ENCODE measurements at places on chromosomes 16 and 17.

DNA sequence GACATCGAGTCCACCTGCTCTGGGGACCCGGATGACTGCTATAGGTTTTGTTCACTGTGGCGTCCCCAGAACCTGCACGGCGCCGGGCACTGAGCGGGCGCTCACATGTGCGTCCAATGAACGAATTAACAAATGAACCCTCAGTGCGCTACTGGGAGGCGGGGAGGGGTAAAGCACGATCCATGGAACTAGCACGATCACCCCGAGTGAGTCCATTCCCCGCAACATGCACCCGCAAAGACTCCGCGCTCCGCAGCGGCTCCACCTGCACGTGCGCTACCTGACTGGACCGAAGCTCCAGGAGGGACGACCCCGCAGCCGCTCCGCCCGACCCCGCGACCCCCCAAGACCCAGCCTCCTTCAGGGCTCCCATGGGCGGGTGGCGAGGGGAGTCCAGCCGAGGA, 491 bp downstream of the TRAP1 start:
- DNase-seq: no peak

DNA sequence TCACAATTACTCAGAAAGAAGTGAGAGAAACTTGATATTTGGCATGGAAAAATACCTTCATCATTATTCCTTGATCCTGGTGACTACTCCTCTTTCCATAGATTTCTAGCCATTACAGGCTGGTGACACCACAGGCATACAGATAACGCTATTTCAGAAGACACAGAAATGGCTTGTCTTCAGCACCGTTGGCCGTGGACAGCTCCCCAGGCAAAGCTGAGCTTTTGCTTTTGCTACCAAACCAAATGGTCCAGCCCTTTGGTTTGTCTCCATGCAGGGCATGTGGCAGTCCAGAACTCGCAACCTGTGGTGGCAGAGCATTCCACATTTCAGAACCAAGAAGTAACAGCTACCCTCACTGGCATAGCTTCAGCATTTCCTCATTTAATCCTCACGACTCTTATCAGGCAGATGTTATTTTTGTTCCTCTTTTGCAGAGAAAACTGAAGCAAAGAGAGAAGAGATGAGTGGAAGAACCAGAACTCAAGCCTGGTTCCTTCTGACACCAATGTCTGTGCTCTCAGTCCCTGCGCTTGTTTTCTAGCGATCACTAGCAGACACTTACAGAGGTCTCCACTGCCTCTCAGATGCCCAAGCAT, 55.5 kb downstream of the HS3ST4 start:
- no peak for DNase-seq

DNA sequence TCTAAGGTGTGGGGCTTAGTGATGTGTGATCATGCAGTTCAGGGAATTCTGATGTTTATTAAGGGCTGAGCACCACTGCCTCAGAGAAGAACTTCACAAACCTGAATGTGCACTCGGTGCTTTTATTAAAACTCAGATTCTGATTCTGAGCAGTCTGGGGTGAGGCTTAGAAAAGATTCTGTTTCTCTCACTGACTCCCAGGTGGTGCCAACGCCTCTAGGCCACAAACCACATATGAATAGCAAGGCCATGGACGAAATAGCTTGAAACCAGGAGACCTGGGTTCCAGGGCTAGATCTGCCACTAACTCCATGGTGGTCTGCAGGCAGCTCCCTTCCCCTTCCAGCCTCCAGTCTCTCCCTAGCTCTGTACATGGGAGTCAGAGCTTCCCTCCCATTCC, 169.1 kb downstream of the HS3ST3B1 start:
- no peak for DNase-seq

- DNase-seq: no peak
Measured at GRCh38 chr17:37761059-37761458, 16.2 kb upstream of the HNF1B start.

- no peak for DNase-seq
Measured at GRCh38 chr17:71217769-71218168, 903.1 kb upstream of the SOX9 start.

DNA sequence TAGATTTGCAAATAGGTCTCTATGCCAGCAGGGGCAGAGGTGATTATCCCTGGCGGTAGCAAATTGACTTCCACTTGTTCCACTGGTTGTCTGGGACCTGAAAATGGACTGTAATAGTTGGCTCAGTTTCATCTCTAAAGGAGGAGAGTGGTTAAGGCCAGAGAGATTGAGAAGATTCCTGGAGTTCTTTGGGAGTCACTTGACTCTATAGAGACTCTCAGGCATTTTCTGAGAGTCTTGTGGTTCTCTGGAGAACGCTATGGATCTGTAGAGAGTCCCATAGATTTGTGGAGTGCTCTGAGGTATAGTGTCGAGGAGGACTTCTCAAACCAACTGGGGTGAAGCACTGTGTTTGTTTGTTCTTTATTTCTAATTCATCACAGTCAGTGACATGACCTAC, 8.9 kb upstream of the PMP22 start:
- no peak for DNase-seq

DNA sequence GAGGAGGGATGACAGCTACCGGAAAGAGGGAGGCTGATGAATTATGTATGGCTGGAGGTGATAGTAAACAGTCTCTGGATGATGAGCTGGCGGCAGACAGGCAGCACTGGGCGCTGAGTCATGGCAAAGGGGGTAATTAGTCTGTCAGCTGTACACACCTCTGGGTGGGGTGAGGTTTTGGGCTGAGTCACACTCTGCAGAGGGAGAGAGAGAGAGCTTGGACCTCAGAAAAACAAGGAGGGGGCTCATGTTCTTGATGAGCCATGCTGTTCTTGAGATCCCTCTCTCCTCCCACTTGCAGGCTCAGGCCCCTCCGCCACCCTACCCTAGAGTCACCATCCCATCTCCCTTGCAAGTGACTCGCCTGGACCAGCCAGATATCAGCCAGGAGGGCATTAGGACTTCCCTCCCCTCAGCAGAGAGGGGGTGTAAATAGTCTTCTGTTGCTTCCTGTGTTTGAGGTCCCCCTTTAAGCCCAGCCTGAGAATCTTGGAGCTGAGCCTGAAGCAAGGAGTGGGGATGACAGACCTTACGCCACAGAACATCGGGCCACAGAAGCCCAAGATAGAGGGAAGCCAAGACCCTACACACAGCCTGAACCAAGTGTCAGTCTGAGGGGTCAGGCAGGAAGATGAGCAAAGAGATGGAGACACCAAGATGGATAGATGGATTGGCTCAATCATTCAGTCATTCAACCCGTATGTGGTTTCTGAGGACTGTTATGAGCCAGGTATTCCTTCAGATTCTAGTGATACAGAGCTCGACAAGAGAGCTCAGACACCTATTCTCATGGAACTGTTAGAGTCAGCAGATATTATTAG, 383.2 kb upstream of the CCL2 start:
- DNase-seq: no peak

DNA sequence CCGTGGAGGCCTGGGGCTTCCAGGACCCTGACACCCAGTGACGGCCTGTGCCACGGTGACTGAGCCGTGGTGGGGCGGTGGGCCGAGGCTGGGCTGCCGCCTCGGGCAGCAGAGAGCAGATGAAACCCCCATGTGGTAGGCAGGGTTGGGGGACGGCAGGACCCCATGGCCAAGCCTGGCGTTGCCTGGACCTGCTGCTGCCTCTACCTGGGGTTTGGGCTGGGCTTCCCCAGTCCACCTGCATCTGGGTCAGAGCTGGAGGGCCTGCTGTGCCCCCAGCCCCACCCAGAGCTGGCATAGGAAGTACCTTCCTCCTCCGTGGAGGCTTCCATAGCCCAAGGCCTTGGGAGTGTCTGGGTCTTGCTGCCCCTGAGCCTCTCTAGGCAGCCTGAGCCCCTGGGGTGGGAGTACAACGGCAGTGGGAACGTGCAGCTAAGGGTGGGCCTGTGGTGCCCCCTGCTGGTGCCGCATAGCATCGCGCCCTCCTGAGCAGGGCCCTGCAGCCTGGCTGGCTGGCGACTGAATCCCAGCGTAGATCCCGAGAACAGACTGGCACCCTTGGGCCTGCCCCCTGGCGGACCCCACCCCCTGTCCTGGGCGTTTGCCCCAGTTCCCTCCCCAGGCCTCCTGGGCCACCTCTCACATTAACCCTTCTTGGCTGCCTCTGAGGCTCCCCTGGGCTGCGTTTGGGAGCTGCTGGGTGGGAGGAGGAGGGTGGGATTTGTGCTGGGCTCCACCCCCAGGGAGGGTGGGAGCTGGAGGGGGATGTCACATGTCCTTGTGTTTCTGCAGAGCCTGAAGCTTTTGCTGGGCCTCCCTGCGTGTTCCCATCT, 12.6 kb upstream of the ATP6V0C start:
- DNase-seq: peak; percentile 58

GRCh38 chr17:39339272-39339671, 62.2 kb downstream of the FBXL20 start:
- no peak for DNase-seq

GRCh38 chr17:82365606-82366295, 5.8 kb upstream of the UTS2R start:
- no peak for DNase-seq

DNA sequence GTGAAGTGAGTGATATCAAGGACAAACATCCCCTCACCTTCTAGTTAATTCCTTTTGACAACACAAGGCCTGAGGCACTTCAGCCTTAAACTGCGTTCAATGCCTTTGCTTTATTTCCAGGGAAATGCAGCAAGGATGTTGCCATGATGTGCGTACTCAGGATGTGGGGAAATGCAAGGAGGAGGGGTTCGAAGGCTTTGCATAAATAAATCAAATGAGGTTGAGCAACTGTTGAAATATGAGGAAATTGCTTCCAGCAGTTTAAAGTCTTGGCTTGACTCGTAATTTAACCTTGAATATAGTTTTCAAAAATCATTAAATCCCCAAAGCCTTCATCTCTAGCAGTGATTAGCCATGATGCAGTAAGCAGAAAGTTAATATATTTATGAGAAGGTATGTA, 81.8 kb upstream of the CCL2 start:
- no peak for DNase-seq

GRCh38 chr17:36632916-36633771, 31.8 kb downstream of the MRM1 start:
- DNase-seq: no peak

DNA sequence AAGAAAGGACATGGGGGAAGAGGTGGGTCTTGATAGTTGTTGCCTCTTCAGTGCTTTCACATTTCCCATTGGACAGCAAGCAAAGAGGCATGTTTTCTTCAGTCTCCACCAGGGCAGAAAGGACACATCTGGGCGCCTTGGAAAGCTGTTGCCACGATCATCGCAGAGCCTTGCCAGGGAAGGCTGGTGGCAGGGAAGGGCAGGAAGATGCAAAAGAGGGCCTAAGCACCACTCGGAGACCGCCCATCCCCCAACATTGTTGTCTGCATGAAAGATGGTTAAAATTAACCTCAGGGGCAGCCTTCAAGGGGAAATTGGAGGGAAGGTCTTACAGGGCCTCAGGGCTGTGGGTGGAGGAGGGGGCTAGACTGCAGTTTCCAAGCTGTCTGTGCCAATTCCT, 114.2 kb downstream of the SOX9 start:
- DNase-seq: no peak

DNA sequence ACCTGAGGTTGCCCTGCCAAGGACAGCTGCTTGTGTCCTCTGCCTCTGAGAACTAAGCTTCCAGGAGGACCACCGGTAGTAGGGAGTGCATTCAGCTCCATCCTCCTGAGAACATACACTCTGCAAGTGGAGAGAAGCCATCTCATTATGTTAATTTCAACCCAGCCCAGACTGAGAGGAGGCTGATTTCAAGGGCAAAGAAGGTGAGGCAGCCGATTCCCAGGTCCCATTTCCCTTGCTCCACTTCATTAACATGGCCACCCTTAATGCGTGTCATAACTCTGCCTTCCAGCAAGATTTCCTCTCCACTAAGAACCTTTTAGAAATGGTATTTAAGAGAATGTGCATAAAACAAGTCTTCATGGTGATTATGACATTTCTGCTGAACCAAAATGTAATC, 72.5 kb downstream of the CDH13 start:
- no peak for DNase-seq

DNA sequence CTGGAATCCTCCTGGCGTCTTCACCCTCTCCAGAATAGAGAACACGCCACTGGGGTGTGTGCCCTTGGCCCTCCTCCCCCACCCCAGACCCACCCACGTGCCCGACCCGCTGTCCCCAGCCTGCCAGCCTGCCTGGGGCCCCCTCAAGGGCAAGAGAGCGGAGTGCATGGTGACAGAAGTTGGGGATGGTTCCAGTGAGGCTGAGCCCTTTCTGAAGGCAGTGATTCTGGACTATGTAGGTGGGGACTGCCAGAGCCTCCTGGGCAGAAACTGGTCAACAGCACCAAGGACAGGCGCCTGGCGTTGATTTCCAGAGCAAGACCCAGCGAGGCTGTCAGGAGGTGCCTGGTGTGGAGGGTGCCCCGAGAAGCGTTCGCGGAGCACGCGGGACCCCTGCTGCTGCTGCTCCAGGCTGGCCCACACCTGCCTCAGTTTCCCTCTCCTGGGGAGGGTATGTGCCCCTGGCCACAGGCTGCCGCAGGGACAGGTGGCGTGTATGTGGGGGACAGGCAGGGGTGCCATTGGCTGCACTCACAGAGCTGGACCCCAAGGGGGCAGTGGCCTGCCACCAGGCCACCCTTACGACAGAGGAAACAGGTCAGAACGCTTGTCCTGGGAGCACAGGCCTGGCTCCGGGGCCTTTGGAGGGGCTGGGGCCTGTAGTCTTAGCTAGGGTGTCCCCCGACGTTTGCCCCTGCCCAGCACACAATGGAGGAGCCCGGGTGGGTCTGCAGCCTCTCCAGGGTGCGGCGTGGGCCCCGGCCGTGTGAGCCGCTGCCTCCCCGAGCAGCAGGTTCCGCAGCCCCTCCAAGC, 1.2 kb downstream of the SSTR5 start:
- DNase-seq: no peak

DNA sequence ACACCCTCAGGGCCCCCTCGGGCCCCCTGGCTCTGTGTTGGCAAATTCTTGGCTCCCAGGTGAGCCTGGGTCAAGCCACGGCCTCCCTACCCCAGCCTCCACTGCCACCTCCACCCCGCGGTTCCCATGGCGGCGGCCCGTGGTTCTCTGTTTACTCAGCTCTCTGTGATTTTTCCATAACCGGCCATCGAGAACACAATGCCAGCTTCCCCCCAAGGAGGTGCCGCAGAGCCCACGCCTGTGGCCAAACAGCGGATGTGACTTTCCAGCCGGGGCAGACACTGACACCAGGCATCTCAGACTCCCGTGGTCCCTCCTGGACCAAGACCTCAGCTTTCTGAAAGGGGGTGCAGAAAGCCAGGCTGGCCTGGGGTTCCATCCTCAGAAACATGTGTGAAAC, 21.6 kb upstream of the ATP2A3 start:
- DNase-seq: no peak

GRCh38 chr17:57585341-57586195, 159.5 kb downstream of the CCDC182 start:
- no peak for DNase-seq

GRCh38 chr17:77942112-77942988, 16.2 kb upstream of the TNRC6C start:
- DNase-seq: no peak

GRCh38 chr16:79466111-79466510, 134.4 kb downstream of the MAF start:
- no peak for DNase-seq

DNA sequence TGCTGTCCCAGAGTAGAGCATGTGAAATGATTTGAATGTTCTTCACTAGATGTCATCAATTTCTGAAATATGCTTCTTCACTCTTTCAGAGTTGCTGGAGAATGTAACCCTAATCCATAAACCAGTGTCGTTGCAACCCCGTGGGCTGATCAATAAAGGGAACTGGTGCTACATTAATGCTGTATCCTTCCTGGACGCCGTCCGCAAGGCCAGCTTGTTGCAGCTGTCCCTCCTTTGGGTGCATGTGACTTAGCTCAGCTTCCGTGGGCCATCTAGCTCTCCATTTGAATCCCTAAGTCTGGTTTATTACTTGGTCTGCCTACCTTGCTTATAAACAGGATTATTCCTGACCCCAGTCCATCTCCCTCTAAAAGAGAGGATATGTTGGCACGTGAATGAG, 58.8 kb downstream of the USP10 start:
- DNase-seq: no peak
